Activated CD4-positive, CD25-positive, alpha-beta regulatory T cell treated with anti-CD3 and anti-CD28 coated beads, Interleukin-2, amount 50 U/mL, for 16 hours (primary cell): ENCODE measurements at places on chromosomes 16 and 17.

DNA sequence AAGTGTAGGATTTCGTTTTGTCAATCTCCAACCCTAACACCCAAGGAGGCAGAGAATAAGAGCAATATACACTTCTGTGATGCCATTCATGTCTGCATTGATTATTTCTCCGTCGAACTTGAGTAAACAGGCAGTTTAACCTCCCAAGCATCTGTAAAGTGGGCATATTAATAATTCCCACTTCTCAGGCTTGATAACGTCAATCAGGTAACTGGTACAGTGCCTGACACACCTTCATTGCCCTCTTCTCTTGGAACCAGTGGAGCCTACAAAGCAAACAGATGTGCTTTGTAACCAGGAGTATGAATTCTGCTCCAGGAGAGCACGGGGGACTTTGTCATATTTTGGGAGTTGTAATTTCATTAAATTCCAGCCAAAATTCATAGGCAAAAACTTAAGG is 32.5 kb upstream of the PLCG2 start:
- no peak for DNase-seq

GRCh38 chr17:10894220-10894619 is 56.3 kb upstream of the PIRT start:
- no peak for DNase-seq

- no peak for DNase-seq
These were observed 79.3 kb upstream of the HSBP1 start for GRCh38 chr16:83728492-83728891.

GRCh38 chr16:1691276-1691675 is 13.2 kb downstream of the JPT2 start:
- no peak for DNase-seq

GRCh38 chr16:7325834-7326233 is 6.8 kb upstream of the RBFOX1 start:
- DNase-seq = no peak

DNA sequence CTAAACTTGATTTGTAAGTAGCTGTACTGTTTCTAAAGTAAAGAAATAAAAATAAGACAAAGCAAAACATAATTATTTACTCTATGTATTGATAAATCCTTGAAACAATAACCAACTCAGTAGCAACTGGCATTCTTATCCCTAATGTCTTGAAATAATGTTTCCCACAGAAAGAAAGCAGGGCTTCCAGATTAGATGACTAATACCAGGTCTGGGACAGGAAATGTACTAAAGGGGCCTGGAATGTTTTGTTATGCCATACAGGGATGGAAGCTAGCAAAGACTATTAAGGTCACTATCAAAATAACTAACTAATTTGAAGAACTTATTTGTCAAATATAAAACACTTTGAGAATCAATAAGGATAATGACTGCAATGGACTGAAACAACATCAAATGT is 82.1 kb downstream of the CFDP1 start:
- DNase-seq = no peak

GRCh38 chr17:76998839-76999238 is 130.6 kb downstream of the MGAT5B start:
- DNase-seq = no peak

DNA sequence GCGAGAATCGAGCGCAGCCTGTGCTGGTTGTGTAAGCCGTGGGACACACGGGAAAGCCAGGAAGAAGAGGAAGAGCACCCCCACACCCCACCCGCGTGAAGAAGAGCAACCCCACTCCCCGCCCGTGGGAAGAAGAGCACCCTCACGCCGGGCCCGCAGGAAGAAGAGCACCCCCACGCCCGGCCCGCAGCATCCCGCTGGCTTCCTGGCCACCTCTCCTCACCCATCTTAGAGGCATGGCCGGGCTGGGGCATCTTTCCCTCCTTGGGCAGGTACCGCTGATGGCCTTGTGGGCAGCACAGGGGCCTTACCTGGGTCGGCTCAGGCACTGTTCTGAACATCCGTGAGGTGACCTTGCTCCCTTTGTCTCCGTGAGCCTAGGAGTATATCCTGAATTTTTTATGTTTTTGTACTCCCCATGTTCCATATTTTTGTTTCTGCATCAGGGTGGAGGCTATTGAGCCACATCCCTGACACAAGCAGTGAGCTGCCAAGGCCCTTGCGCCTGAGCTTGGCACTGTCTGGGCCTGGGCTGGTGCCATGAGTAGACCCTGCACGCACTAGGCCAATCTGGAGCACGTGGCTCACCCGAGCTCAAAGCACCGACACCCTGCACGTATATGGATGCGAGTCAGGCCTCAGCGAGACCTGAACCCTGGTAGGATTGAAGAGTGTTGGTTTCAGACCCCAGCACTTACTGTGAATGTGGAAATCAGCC is 71.4 kb upstream of the KCTD5 start:
- DNase-seq = no peak

- no peak for DNase-seq
These were observed 16.5 kb upstream of the EEF2K start for GRCh38 chr16:22189473-22190080.

DNA sequence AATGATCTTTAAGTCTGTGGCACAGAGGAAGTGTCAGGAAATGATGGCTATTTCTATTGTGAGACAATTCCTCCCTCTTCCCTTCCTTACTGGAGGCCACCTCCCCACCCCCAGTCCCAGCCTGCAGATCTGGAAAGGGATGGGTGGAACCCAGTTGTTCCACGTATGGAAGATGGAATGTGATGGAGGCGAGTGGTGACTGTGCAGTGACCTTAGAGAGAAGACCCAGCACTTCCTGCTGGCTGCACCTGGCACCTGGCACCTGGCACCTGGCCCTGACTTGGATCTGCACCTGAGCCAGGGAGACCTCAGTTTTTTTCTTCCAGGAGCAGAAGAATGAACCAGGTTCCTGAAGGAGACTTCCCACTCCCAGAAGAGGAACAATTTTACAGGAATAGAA is 33.0 kb upstream of the TMC5 start:
- DNase-seq = no peak

- DNase-seq = no peak
These were observed 257.4 kb upstream of the IRX5 start for GRCh38 chr16:54673313-54673712.

DNA sequence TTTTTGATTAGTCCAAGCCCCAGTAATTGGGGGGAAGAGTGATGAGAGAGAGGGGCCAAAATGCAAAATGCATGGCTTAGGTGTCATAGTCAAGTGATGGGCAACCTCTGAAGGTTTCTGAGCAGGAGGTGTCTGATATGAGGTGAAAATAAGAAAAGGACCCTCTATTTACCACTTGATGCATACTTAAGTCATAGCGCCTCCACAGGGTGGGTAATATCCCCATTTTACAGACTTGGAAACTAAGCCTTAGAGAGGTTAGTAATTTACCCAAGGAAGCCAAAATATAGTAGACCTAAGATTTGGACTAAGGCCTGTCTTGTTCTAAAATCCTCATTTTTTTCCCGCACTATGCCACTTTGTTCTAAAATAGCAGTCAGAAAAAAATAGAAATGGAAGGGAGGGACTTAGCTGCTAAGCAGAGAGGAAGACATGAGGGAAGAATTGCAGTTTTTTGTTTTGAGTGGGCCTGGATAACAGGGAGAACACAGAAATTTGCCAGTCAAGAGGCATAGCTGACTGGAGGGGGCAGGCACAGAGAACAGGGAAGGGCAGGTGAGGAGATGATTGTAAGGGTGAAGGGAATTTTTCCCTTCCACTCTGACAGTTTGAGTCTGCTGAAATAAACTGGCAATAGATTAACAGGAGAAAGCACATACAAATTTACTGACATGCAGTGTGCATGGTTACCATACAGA is 2.3 kb upstream of the GRB2 start:
- no peak for DNase-seq

- DNase-seq = no peak
These were observed 12.5 kb downstream of the TFAP4 start for GRCh38 chr16:4260360-4260759.

- DNase-seq = no peak
These were observed 74.7 kb upstream of the CDH11 start for GRCh38 chr16:65196420-65197075.

DNA sequence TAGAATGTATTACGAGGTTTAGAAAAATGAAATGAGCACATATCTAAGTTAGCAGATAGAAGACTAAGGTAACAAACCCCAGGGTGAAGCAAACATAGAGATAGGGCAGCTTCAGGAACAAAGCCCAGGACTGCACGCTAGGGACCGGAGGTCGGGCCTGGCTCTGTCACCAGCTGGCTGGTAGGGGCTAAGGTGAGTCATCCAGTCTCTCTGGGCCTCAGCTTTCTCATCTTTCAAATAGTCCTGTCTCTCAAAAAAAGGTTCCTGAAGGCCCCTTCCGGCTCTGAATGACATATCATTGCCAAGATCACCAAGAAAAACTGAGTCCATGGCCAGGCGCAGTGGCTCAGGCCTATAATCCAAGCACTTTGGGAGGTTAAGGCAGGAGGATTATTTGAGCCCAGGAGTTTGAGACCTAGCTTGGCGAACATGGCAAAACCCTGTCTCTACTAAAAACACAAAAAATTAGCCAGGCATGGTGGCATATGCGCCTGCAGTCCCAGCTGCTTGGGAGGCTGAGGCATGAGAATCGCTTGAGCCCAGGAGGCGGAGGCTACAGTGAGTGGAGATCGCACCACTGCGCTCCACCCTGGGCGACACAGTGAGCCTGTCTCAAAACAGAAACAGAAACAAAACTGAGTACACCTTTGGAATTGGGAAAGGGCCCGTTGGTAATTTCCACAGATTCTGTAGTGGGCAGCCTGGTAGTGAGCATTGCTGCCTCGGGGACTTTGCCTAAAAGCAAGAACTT is 26.0 kb downstream of the PKD1L3 start:
- DNase-seq = no peak

DNA sequence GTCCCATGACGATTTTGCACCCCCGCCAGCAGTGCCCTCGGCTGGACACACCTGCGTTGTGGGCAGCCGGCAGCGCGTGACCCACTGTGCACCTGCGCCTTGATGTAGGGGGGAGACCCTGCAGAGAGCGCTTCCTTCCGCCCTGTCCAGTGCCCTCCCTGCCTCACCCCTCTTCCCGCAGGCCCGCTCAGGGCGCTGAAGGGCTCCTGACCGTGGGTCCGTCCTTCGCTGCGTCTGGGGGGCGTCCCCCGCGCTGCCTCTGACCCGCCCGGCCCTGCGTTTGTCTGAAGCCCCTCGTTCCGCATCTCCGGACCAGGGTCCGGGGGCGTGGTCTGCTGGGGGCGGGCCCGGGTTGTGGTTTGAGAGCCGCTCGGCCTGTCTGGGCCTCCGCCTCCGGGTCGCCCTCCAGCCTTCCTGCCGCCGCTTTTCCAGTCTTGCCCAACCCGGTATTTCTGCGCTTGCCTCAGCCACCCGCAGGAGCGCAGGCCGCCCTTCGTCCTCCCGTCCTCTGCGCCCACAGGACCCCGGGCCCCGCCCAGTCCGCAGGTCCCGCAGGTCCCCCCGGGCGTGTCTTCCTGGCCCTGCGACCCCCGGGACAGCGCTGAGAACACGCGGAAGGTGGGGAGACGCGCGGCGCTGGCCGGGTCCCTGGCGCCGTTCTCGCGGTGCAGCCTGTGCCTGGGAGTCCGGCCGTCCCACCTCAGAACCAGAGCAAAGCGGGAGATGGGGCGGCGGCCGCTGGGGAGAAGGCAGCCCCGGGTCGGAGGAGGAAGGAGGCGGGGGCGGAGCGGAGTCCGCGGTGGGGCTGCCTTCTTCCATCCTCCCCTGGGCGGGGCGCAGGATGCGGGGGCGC is 4.0 kb upstream of the IL17C start:
- no peak for DNase-seq

DNA sequence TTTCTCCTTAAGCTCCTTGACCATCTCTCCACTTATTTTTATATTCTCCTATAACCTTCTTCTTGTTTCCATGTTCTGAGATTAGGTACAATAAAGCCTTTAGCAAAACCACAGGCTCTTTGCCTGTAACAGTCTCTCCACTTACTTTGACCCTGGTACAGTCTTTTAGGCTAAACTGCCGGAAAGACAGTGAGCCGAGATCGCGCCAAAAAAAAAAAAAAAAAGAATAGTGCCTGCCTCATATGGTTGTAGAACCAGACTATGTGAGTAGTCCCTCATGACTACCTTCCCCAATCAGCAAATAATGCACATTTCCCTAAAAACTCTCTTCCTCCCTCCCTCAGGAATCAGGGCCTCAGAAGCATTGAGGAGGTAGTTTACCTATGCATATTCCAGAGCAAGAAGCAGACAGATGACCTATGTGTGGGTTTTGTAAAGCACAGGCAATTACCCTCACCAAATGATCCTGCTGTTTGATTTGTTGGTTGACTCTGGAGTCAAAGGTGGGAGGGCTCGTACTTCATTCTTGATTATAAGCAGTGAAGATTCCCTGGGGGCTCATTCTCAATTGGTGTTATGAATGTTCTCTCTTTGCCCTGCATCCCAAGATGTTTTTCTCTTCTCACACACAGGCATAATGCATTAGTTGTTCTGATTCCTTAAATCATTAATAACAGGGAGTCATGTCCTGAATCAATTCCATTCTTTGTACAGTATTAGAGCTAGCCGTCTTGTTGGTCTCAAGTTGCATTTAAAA is 8.9 kb upstream of the NME1 start:
- DNase-seq = no peak

DNA sequence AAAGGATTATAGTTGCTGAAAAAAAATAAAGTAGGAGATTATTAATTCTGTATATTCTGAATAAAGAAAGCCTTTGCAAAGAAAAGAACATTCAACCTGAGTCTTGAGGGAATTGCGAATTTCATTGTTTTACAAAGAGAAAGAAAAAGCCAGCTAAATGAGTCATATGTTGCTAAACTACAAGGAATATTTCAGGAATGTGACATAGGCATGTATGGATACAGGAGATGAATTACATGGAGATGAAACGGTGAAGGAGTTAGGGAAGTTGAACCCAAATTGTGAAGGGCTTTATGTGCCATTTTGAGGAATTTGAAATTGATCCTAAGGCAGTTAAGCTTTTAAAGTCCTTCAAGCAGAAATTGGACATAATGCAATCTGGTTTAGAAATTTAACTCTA is 177.3 kb upstream of the RBL2 start:
- no peak for DNase-seq

DNA sequence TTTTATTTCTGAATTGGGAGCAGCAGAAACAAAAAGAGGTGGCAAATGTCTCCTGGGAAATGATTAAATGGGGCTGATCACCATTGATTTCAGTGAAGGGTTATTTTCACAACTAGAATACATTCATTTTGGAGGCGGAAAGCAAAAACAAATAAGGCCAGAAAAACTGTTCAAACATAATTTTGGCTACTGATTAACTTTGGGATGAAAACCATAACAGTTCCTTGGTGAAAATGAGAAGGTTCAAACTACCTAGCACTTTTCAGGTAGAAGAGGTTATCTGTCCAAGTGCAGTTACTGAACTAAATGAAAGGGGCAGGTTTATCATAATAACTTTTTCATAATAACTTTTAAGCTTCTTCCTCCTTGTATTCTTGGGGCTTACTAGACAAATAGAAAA is 718.5 kb downstream of the CDH11 start:
- no peak for DNase-seq

DNA sequence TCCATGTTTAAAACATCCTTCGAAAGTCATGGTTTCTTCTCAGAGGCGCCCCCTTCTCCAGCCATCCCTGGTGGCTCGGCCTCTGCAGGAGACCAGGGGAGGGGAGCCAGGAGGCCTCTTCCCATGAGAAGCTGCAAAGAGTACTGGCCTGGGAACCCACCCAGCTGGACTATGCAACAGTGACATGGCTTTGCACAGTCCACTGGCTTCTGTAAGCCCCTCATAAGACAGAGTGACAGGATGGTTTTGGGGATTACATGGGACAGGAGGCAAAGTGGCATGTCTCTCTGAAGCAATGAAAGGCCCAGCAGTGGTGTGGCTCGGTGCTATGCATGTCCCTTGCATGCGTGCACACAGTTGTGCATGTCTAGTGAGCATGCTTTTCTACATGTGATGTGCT is 99.5 kb downstream of the C16orf78 start:
- DNase-seq = no peak
